ENCODE measurements at places on chromosomes 6 and 20. TPM values are rescaled to one million over a fixed set of nuclear protein-coding genes. Genes with fewer than 3 reads are reported as not detected.

Gene PNPLA1
- not detected for total RNA-seq

Gene SLCO4A1
- total RNA-seq = 10.8 TPM

Gene ESR1
- total RNA-seq = 0.75 TPM

Gene OOEP
- not detected for total RNA-seq

Gene HSPA12B
- 9.2 TPM for total RNA-seq

Gene VNN1
- total RNA-seq = 0.30 TPM

Gene KIF25
- 0.24 TPM for total RNA-seq

Gene IL22RA2
- 0.11 TPM for total RNA-seq

Gene SLC17A4
- total RNA-seq = not detected

Gene PAX1
- total RNA-seq = 0.35 TPM
